ENCODE measurements at places on chromosomes 11 and 22.

DNA sequence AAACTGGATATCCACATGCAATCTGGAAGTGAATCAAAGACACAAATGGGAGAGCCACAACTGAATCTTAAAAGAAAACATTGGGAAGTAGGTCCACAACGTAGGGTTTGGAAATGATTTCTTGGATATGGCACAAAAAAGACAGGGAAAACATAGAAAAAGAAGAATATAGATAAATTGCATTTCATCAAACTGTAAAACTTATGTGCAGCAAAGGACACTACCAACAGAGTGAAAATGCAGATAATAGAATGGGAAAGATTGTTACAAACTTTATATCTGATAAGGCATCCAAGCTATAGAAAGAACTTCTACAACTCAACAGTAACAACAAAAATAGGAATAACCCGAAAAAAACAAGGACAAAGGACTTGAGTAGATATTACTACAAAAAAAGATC is 89.6 kb downstream of the ZNF280B start:
- no peak for DNase-seq

GRCh38 chr11:17413414-17414316 is 25.2 kb upstream of the KCNJ11 start:
- no peak for DNase-seq

DNA sequence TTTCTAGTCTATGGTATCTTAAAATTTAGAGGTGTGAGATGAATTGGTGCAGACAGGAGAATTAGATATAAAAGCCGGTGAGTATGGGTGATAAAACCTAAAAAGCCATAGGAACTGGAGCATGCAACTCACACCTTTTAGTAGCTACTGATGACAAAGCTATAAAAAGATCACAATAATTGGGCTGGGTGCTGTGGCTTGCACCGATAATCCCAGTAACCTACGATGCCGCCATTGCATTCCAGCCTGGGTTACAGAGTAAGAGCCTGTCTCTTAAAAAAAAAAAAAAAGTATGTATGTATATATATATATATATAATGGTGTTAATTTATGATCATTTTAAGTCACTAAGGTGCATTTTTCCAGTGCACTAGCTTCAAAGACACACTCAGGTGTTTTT is 17.2 kb downstream of the WEE1 start:
- no peak for DNase-seq

- no peak for DNase-seq
These were observed 2.8 kb downstream of the CD82 start for GRCh38 chr11:44568331-44568657.

DNA sequence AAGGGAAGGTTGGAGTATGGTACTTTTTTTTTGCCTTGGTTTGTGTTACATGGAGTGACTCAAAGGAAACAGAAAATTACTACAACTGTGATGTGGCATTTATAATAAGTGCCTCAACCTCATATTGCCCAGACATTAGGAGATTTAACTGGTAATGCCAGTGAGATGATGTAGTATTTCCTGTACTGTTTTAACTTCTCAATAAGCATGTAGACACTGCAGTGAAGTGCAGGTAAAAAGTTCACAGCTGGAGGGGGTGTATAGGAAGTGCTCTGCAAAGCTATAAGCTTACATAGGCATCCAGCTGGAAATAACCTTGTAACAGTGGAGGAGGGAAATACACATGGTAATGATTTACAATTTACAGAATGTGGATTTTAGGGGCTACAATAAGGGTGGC is 138.2 kb upstream of the MTMR2 start:
- no peak for DNase-seq

DNA sequence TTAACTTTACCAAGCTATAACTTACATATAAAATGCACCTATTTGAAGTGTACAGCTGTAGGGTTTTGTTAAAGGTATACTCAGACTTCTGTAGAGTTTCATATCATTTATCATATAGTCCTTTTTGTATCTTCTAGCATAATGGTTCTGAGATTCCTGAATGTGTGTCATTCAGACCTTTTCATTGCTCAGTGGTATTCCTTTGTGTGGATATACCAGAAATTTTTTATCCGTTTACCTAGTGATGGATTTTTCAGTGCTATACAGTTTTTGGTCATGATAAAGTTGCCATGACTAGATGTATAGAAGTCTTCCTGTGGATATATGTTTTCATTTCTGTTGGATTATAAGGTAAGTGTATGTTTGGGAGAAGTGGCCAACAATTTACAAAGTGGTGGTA is 6.3 kb upstream of the PITPNB start:
- DNase-seq, result no peak

GRCh38 chr22:30047364-30047738 is 32.9 kb upstream of the HORMAD2 start:
- DNase-seq, result no peak

DNA sequence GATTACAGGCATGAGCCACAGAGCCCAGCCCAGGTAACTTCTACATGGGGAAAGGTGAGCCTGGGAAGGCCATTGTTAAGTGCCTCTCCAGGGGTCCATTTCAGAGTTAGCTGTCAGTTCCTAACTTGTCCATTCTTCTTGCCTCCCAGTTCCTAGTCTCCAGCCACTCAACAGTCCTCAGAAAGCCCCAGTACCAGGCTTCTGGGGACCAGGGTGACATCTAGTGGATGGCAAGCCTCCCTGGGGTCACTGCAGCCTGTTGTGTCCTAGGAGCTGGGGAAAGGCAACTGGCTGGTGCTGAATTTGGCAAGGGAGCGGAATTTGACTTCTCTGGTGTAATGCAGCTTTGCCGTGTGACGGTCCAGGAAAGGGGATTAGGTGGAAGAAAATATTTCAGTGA is 2.1 kb downstream of the LGALS12 start:
- DNase-seq, result no peak

DNA sequence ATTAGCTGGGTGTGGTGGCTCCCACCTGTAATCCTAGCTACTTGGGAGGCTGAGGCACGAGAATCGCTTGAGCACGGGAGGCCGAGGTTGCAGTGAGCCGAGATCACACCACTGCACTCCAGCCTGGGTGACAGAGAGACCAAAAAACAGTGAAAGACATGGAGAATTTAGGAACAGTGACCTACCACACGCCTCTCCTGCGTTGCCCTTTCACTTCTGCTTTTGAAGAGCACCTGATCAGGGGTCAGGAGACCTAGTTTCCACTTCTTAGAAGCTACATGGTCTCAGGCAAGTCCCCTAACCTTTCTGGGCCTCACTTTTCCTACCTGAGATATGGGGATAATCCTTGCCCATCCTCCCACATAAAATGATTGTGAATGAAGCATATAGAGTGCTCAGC is 12.2 kb downstream of the SLC35C1 start:
- DNase-seq, result no peak

DNA sequence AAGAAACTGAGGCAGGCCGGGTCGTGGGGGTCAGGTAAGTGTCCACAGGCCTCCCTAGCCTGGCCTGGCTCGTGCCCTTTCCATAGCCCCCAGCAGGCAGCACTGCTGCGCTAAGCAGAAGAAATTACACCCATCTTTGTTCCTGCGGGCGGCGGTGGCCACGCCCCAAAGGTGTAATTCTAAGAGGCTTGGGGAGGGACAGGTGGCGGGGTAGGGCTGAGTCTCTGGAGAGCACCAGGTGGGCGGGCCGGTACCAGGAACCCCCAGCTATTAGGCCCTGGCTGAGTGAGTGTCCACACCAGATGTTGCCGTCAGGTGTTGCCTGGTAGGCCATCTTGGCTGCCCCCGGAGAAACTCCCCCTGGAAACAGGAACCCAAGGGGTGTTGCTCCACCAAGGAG is 12.3 kb upstream of the ARAP1 start:
- no peak for DNase-seq

DNA sequence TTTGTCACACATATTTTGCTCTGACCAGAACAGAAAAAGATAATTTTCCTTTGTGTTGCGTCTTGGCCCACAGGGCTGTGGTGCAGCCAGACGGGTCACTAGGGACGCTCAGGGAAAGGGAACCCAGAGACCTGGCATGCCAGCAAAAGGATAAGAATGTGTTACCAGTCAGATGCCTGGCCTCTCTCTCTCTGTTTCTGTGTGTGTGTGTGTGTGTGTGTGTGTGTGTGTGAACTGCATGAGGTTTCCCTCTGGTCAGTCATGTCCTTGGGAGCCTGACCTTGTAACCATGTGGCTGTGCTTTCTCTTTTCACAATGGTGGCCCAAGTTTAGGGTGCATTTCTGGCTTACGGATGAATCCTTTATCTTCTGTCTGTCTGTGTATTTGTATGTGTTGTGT is 25.4 kb downstream of the CCKBR start:
- no peak for DNase-seq

- DNase-seq, result no peak
These were observed 214.6 kb downstream of the BRD1 start for GRCh38 chr22:49613108-49613507.

GRCh38 chr11:16393340-16393739 is 37.0 kb upstream of the SOX6 start:
- DNase-seq, result no peak

- no peak for DNase-seq
These were observed 232.0 kb downstream of the BUD13 start for GRCh38 chr11:116540645-116541304.

DNA sequence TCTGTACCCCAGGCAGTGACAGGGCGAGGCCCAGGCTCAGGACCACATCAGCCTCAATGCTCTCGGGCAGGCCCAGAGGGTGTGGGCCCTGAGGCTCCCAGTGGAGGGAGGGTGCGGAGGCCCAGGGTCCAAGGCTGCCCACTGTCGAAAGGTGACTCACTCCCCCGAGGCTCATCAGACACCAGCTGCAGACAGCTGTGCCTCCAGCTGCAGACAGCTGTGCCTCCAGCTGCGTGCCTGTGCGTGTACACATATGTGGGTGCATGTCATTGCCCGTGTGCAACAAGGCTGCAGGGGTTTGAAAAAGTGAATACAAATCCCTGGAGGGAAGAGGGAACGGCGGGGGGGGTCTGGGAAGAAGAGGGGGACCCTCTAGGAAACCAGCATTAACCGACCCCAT is 134.3 kb downstream of the BRD1 start:
- no peak for DNase-seq

DNA sequence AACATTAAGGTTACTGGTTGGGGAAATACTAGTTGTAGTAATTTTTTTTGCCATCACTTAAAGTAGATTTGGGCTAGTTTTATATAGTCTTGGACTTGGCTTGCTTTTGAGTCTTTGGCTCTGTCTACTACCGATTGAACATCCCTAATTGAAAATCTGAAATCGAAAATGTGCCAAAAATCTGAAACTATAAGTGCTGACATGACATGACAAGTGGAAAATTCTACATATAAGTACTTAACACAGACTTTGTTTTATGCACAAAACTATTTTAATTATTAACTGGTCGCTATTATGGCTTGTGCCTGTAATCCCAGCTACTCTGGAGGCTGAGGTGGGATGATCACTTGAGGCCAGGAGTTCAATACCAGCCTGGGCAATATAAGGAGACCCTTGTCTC is 22.5 kb downstream of the RNF169 start:
- DNase-seq, result no peak

GRCh38 chr11:132646890-132647289 is 885.4 kb downstream of the OPCML start:
- DNase-seq, result no peak

DNA sequence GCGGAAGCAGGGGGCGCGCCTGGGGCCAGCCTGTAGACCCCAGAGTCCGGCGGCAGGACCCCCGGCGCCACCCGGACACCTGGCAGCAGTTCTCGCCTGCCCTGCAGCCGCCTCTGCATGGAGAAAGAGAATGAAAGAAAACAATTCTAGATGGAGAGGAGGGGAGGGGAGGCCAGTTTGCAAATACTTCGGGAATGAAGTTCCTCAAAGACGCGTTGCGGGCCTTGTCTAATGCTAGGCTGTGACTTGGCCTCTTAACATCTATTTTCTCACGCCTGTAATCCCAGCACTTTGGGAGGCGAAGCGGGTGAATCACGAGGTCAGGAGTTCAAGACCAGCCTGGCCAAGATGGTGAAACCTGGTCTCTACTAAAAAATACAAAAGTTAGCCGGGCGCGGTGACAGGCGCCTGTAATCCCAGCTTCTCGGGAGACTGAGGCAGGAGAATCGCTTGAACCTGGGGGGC is 2.1 kb upstream of the BARX2 start:
- no peak for DNase-seq

DNA sequence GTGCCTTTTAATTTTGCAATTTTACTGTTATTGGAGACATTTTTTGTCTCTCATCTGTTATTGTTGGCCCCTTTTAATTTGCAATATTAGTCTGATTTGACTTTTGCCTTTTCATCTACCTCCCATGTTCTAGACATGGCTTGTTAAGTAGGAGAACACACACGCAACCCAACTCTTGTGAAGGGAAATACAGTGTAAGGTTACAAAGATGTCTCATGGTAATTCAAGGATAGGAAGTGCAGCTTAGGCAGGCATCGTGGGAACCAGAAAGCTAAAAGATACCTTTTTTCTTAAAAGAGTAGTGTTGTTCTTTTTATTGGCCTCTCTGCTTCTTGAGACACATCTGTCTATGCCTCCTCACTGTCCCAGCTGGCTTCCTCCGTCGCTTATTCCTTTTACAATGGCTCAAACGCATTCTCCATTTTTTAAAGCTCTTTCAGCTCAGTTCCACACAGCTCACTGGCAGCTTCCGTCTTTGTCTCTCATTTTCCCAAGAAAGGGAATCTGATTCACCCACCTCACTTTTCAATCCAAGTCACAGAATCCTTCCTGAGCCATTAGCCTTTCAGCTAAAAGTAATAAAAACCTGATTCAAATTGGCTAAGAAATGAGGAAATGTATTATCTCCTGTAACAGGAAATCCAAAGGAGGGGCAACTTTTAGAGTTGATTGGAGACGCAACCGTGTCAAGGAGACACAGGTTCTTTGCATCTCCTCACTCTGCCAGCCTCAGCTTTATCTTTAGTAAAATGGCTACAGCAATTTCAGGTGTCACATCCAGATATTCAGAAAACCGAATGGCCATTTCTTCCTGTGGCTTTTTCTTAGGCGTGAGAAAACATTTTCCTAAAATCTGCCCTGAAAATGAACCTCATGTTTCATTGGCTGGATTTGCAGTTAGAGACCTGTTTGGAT is 57.2 kb downstream of the SIK2 start:
- DNase-seq, result no peak

DNA sequence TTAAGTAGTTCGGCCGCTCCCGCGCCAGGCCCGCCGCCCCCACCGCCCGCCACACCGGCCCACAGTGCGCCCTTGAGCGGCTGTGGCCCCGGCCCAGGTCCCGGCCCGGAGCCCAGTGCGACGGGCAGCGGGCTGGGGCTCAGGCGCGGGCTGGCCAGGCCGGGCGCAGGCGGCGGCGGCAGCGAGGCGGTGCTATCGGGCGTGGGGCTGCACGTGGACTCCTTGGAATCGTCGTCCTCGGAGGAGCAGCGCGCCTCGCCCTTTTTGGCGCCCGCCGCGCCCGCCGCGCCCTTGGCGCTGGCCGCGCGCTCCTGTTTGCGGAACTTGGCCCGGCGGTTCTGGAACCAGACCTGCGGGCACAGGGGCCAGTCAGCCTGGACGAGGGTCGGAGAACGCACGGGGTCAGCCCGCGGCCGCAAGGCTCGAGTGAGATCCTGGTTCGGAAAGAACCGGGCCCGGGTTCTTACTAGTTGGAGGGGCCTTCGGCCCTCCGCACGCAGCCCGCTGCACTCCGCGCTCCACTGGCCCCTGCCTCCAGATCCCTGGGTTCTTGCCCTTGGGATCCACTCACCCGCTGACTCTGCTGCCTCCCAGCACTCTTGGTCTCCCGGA is 4.0 kb downstream of the PHOX2A start:
- DNase-seq, result no peak

GRCh38 chr11:105466582-105467228 is 143.2 kb upstream of the GRIA4 start:
- DNase-seq, result peak; percentile 30
